ENCODE measurements at places on chromosomes 5 and 9.

- peak; percentile 93 for DNase-seq
These were observed 81.2 kb upstream of the CCDC112 start for GRCh38 chr5:115377468-115378217.

DNA sequence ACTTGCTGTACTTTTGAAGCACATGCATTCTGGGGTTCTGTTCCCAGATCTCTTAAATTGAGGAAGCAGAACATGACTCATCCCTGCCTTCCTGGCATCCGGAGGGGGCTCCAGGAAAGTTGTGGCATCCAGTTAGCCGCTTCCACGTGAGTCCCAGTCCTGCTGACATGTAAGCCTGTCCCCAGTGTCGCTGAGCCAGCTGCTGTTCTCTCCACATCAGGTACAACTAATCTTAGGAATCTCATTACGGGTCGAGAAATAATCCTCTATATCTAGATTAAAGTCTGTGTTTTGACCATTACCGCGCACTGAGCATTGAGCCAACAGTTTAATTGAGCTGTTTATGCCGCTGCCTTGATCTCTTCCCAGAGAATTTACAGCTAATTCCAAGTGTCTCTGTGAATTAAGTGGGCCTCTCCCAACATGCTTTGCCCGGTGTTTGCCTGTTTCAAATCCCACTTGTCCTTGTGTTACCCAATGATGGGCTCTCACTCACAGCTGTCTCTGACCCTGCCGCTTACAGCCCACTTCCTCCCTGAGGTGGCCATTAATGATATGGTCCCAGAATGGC lies 10.5 kb upstream of the SHB start:
- no peak for DNase-seq

- DNase-seq: no peak
These were observed 63.4 kb downstream of the ANGPTL2 start for GRCh38 chr9:127059030-127059429.

- no peak for DNase-seq
These were observed 122.1 kb downstream of the SNX18 start for GRCh38 chr5:54639621-54640020.

- no peak for DNase-seq
These were observed 8.0 kb downstream of the GPRIN1 start for GRCh38 chr5:176601901-176602482.

- DNase-seq: no peak
These were observed 618.7 kb downstream of the TLE1 start for GRCh38 chr9:81070689-81071088.

DNA sequence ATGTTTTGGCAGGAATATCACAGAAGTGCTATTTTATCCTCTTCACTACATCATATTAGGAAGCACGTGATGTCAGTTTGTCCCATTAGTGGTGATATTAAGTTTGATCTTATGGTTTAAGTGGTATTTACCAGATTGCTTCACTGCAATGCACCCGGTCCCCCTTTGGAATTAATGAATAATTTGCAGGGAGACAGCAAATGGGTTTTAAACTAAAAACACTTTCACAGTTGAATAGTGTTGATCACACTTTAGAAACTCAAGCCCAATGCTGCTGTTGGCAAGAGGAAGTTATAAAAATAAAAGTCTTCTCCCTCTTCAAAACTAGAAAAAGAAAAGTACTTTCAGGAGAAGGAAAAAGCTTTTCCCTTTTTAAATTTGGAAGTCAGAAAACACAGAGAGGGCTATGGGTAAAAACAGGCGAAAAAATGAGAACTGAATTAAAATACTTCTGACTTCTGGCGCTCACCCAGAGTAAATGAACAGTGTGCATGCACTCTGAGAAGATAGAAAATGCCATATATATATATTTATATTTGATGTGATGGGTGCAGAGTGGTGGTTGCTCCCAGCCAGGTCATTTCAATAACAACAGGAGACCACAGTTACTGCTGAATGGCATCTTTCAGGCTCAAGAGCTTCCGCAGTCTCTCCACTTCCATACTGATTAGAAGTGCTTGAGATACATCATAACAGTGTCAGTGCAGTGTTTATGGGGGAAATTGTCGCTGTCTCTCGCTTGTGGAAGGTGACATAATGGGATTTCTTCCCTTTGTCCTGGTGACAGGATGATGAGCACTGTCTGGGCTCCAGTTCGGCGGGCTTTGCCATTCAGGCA lies 278.0 kb downstream of the ZSWIM6 start:
- DNase-seq: no peak

- no peak for DNase-seq
These were observed 491 bp downstream of the APC start for GRCh38 chr5:112738191-112738560.

- DNase-seq: no peak
These were observed 9.3 kb upstream of the TRIM14 start for GRCh38 chr9:98128316-98128715.

GRCh38 chr9:76561900-76562299 lies 102.9 kb downstream of the GCNT1 start:
- no peak for DNase-seq

DNA sequence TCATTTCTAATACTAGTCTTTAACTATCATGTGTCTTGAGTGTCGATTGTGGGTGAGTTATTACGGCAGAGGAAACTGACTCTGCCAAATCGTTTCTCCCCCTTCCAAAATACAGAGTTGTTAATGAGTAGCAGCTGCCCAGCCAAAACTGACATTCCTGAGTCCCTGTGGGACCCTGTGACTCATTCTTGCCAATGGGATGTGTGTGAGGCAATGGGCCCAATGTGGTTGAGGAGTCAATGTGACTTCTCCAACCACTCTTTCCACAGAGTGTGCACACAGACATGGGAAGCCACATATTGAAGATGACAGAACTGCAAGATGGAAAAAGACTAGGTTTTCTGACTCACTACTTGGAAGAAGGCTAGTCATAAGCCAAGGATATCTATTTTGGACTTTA lies 434.7 kb downstream of the DTWD2 start:
- DNase-seq: peak; percentile 90

DNA sequence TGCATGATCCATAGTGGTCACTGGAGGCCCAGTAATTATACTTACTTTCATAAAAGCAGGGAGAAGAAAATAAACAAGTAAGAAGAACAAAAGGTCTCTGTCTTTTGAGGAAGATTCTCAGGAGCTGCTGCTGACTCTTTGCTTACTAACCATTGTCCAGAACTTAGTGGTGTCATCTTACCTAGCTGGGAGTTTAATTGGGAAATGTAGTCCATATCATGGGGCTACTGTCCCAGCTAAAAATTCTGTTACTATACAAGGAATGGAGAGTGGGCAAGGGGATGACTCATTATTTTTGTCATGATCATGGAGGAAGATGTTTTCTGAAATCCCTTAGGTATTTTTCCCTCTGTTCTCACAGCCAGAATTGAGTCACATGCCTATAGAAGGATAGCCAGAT lies 639.3 kb downstream of the MTRR start:
- DNase-seq: no peak

DNA sequence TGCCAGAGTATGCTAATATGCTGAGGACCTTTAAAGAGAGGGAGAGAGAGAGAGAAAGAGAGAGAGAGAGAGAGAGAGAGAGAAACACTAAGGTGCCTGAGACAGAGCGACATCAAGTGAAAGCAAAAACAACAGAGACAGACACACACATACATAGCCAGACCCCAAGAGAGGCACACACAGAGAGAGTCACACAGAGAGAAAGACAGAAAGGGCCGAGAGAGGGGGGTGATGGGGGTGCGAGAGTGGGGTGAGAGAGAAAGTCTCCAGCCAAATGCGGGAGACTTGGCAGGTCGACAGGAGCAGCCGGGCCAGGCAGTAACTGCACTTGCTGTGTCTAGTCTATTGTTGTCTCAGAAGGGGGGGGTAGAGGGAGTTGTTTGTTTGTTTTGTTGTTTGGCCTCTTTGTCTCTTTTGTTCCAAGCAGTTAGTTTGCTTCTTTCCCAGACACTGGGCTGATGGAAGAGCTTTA lies 30.1 kb upstream of the NFIB start:
- no peak for DNase-seq

DNA sequence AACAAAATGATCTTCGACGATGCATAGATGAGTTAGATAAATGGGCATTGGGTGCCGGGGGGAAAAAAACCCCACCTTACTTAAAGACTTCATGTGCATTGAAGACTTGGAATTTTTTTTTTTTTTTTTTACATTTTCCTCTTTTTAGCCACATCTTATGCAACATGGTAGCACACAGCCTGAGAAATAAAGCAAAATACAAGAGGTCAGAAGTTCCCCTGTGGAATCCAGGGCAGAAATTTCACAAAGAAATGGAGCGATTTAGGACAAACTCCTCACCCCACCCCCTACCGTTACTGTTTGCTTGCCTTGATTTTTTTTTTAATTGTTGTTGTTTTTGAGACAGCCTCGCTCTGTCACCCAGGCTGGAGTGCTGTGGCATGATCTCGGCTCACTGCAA lies 153.2 kb downstream of the GOLPH3 start:
- no peak for DNase-seq

DNA sequence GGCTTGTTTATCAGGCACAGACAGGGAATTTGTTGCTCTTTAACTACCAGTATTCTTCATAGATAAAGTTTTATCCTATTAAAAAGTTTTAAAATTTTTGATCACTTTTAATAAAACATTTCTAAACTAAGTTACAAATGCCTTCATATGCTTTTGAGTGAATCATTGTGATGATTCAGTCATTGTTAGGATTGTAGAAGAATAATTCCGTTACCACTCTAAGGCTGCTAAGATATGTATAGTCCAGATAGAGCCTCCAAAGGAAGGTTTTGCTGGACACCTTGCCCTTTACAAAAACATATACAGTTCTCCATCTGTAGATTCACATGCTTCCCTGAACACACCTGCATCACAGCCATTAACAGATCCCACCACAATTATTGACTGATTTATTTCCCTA lies 233.7 kb downstream of the SPOCK1 start:
- DNase-seq: no peak

DNA sequence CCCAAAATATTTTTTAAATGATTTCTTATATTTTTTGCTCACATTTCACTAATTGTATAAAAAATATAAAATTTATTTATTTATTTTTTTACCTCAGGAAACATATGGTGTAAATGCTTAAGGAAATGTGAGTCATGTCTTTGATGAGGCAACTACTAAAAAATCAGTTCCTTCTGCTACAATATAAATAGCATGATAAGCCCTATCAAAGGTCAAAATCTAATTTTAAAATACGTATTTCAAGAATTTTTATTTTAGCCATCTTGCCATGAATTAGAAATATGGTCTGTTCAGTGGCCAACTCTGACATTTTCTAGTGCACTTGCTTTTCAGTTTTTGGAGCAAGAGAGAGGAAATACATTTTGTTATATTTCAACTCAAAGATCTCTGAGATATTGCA lies 50.5 kb downstream of the PDE4D start:
- no peak for DNase-seq

GRCh38 chr9:89519366-89519805 lies 21.5 kb upstream of the SEMA4D start:
- no peak for DNase-seq

GRCh38 chr5:172832383-172833315 lies 1.4 kb upstream of the ERGIC1 start:
- no peak for DNase-seq

DNA sequence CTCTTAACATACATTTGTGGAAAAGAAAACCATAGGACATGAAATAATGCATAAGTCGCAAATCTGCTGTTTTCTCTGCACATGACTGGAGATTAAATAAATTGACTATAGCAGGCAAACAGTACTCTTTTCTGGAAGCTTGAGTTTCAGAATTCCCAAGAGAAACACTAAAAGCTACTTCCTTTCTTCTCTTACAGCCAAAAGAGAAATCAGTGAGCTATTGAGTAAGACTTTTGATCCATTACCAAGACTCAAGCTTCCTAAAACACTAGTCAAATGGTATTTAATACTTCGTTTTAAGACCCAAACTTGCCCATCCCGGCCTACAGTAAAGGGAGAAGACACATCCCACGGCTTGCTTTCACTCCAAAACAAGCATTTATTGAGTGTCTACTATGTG lies 335.8 kb upstream of the PUM3 start:
- DNase-seq: no peak

DNA sequence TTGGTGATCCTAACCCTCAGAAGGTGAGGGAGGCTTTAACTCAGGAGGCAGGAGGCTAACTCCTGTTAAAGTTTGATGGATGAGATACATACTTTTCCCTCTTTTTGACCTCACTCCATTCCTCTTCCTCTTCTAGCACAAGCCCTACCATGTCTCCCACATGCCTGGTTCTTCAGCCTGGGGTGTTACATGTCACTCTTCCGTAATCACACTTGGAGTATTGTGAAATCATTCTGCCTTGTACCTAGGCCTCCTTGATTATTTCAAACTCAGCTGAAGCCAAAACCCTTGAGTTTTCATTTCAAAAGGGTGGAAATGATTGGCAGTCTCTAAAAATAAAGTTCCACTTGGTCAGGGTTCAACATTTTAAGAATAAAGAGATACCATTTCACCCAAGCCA lies 1.8 kb downstream of the PLAC8L1 start:
- DNase-seq: no peak

GRCh38 chr5:2737273-2738155 lies 14.0 kb downstream of the IRX2 start:
- no peak for DNase-seq

DNA sequence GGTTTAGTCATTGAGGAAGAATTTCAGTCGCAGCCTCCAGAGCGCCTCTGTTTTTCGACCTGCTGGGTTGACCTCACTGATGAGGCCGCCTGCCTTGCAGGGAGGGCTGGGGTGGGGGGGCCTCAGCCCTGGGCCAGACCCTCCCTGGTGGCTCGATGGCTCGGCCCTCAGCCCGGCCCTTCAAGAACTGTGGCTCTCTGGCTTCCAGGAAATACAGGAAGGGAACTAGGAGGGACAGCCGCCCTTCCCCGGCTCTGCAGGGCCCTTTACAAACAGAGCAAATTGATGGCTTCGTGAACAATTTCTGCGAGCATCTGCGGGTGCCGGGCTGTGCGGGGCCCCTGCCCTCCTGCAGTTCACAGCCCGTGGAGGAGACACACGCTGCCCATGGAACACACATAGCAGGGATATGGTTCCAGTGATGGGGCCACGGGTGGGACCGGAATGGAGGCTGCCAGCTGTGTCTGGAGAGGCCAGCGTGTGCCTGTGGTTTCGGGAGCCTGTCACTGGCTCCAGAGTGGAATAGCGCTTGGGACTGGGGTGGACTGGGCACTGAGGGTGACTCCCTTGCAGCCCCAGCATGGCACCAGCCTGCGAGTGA lies 39.6 kb downstream of the COL5A1 start:
- DNase-seq: no peak

GRCh38 chr9:108416324-108416723 lies 439.5 kb downstream of the ACTL7B start:
- no peak for DNase-seq

GRCh38 chr5:25579111-25579510 lies 934.3 kb upstream of the CDH10 start:
- DNase-seq: no peak

- DNase-seq: no peak
These were observed 87.0 kb upstream of the NR5A1 start for GRCh38 chr9:124594225-124594624.

DNA sequence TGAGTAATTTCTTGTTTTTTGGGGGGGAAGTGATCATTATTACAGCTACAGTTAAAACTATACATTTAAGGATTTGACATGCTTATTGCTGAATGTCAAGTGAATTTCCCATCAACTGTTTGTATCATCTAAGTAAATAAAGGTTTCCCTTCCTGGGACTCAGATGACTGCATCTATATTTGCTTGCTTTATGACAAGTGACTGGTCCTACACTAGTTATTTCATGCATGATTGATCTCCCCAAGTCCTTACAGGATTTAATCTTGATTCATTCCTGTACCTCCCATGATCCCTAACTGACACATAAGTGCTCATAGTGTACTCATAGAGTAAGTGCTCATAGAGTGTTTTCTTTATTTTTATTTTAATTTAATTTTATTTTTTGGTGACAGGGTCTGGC lies 2.8 kb downstream of the TXNDC8 start:
- DNase-seq: no peak
